IMR-90 (cell line): ENCODE measurements at places on chromosomes 3 and 15.

DNA sequence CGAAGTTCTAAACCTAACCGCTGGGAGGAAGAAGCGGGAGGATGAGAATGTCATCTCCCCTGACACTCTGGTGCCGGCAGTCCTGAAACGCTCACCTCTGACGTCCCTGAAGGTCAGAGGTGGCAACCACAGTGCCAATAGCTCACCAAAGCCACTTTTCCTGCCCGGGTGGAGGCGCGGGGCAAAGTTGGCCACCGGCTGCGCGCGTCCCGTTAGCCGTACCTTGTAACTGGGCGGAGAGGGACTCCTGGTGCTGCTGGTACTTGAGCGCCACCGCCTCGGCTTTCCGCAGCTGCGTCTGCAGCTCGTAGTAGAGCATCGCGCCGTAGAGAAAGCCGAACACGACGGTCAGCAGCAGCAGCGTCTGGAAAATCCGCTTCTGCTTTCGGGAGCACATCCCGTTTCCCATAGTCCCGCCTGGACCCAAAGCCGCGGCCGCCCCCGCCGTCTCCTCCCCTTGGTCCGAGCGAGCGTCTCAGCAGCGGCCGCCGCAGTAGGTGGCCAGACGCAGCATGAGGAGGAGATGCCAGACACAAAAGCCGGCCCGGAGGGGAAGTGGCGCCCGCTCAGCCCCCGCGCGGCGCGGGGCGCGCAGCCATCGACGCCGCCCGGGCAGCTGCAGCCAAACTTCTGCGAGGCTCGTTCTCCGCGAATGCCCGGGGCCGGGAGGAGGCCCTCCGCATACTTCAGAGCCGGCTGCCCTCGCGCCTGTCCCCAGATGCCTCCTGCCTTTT lies 680 bp downstream of the GOLIM4 start:
- peak; percentile 69 for DNase-seq

- no peak for DNase-seq
These were observed 233.4 kb downstream of the CACNA2D3 start for GRCh38 chr3:54355800-54356199.

GRCh38 chr3:129599607-129600006 lies 6.9 kb downstream of the PLXND1 start:
- DNase-seq, result peak; percentile 82

DNA sequence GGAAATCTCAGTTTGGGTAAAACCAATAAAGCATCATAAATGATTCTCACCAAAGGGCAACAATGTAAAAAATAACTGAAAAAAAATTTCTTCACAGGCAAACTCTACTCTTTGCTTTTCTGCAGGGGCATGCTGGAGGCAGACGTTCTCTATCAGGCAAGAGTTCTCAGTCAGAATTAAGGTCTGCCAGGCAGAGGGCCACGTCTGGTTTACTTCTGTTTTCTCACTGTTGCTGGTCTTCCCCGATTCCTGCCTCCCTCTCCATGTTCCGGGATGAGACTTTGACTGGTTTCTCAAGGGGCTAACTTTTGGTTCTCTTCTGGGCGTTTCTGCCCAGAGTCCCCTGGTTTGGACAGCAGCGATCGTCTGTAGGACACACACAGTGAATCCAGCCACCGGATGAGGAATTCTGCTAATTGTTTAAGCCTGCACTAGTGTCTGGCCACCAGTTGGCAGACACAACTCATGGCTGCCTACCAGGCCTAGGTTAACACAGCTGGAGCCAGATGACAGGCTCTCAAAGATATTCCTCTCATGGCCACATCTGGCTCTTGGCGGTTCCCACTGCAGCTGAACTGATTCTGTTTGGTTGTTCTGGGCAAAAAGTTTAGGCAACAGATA lies 273.1 kb downstream of the FOXP1 start:
- peak; percentile 55 for DNase-seq

GRCh38 chr3:187997490-187997889 lies 156.5 kb upstream of the LPP start:
- peak; percentile 62 for DNase-seq
